Esophagus (tissue), 2 donors: ENCODE measurements at places on chromosomes 7 and 10. TPM values are rescaled to one million over a fixed set of nuclear protein-coding genes. Genes with fewer than 3 reads are reported as not detected.

The AKR1E2 gene
- 1.1 TPM for polyA plus RNA-seq

The CHST3 gene
- 2.6 TPM for polyA plus RNA-seq

The LIPF gene
- 3.0 TPM for polyA plus RNA-seq

The THNSL1 gene
- polyA plus RNA-seq, result 0.96 TPM

The PALS2 gene
- polyA plus RNA-seq, result 2.9 TPM

The VWA2 gene
- polyA plus RNA-seq, result 0.71 TPM

The ANKRD7 gene
- polyA plus RNA-seq, result 0.37 TPM

The THSD7A gene
- polyA plus RNA-seq, result 0.20 TPM

The RAPGEF5 gene
- 6.7 TPM for polyA plus RNA-seq

The EPDR1 gene
- polyA plus RNA-seq, result 1.0 TPM
